A549 treated with CORT108297 at 1 μM for 4 hours (cell line): ENCODE measurements at places on chromosomes 13 and 19. TPM values are rescaled to one million over a fixed set of nuclear protein-coding genes. Genes with fewer than 3 reads are reported as not detected.

The ZNF442 gene
- not detected in 5 replicates for total RNA-seq

The ZNF536 gene
- total RNA-seq, result not detected in 5 replicates

The ZNF497 gene
- total RNA-seq, result 0.98 to 1.7 TPM (median 1.5 TPM) in 5 replicates

The ARRDC5 gene
- total RNA-seq, result not detected in 5 replicates

The AP1M2 gene
- 27.7 to 55.1 TPM (median 44.5 TPM) in 5 replicates for total RNA-seq
